ENCODE measurements at places on chromosomes 1 and 21.

DNA sequence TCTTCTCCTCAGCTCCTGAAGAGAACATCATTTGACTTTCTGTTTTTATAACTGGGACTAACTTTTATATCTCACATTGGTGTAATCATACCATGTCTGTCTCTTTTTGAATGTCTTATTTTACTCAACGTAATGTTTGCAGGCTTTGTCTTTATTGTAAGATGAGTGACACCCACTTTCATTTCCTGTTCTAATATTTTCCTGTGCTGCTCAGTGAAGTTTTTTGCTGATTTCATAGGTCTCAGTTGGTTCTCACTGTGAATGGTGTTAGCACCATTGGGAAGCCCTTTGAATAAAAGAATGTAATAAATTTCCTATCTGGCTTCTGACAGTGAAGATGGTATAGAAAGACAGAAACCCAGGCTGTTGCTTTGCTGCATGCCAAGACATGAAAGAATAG lies 84.0 kb downstream of the RAVER2 start:
- no peak for DNase-seq

DNA sequence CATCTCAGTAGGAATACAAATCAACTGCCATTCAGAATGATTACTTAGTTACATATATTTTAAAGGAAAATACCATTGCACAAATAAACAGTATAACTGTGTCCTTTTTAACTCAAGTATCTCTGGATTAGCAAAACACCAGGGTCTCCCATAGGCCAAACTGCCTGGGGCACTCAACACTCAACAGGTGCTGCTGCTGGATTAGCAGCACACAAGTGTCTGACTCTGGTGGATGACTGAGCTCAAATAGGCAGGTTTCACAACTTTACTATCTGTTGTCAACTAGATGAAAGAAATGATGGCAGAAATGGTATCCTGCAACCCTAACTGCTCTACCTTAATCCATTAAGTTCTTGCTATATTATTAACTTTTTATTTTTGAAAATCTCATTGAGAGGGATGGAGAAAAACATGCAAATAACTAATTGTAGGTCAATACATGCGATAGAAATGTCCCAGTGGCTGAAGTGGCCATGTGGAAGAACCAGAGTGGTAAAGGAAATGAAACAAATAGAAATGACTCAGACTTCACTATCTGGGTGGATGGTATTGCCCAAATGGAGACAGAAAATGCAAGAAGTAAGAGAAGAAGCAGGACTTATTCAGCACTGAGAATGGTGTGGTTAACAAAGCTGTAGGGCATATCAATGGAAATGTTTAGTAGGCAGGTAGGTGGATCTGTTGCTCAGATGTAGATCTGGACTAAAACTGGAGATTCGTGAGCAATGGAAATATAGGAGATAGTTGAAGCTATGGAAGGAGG lies 90.8 kb upstream of the CCDC190 start:
- no peak for DNase-seq

GRCh38 chr1:234613128-234613875 lies 3.3 kb upstream of the IRF2BP2 start:
- DNase-seq, result no peak

DNA sequence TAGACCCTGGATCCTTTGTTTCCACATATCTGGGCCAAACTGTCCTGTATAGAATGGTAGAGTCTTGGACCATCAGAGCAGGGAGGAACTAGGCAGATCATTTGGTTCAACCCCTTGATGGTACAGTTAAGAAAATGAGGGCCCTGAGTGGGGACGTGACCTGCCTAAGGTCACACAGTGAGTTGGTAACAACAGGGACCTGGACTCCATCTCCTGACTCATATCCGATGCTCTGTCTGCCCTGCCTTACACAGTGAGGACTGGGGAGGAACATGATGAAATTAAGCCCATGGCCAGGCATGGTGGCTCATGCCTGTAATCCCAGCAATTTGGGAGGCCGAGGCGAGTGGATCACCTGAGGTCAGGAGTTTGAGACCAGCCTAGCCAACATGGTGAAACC lies 440.2 kb downstream of the PTPRU start:
- no peak for DNase-seq

- no peak for DNase-seq
These were observed 612.2 kb downstream of the SMYD3 start for GRCh38 chr1:245894843-245895242.

DNA sequence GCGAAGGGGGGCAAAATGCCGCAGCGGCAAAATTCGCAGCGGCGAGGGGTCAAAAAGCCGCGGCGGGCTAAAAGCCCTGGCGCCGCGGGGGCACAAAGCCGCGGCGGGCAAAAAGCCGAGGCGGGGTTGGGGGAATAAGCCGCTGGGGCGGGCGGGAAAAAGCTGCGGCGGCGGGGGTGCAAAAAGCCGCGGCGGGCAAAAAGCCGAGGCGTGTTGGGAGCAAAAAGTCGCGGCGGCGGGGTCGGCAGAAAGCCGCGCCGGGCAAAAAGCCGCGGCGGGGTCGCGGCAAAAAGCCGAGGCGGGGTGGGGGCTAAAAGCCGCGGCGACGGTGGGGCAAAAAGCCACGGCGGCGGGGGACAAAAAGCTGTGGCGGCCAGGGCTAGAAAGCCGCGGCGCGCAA lies 3902.5 kb downstream of the SRGAP2C start:
- DNase-seq, result no peak

- no peak for DNase-seq
These were observed 96.6 kb downstream of the WDR4 start for GRCh38 chr21:42782723-42783242.

- DNase-seq, result no peak
These were observed 59.2 kb downstream of the CD34 start for GRCh38 chr1:207851696-207852095.

DNA sequence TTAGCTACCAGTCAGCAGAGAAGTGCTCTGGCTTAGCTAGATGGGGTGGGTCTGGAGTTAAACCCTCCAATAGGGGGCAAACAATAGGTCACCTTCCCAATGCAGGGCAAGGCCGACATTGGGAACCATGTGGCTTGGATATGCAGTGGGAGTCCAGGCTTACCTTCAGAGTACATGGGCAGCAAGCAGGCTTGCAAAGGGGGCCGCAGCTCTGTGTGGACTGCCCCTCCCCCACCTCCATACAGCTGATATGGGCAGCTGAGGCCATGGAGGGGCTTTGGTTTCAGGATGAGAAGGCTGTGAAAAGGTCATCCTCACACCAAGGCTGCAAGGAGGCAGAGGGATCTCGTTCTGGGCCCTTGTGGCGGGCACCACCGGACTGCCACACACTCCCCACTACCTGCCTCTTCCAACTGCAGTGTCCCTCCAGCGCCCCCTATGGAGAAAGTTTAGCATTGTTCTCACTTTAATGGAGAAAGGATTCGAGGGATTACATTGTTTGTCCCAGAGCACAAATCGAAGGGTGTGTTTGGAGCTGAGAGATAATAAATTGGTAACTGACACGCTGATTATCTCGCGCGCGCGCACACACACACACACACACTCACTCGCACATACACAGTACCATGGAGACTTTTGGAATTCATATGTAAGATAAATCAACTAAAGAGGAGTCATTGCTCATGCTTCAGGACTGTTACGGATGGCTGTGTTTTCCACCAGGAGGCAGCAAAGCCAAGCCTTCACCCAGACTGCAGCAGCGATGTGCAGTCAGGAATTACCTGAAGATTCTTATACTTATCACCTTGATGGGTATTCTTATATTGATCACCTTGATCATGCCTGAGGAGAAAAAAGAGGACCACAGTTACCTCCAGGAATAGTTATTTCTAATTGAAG lies 7.0 kb upstream of the SMCP start:
- no peak for DNase-seq

DNA sequence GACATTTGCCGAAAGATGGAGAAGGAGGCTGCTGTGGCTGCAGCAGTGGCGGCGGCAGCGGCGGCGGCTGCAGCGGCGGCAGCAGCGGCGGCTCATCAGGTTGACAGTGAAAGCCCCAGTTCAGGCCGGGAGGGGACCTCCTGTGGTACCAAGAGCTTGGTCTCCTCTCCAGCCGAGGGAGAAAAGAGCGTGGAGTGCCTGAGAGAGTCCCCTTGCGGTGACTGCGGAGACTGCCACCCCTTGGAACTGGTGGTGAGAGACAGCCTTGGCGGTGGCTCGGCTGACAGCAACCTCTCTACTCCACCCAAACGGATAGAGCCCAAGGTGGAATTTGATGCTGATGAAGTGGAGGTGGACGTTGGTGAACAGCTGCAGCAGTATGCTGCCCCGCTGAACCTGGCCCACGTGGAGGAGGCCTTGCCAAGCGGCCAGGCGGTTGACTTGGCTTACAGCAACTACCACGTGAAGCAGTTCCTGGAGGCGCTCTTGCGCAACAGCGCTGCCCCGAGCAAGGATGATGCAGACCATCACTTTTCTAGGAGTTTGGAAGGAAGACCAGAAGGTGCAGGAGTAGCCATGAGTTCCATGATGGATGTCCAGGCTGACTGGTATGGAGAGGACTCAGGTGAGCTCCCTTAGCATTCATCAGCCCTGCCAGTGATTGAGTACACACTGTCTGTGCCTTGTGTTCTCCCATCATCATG lies 6.3 kb downstream of the ZBTB8B start:
- no peak for DNase-seq

DNA sequence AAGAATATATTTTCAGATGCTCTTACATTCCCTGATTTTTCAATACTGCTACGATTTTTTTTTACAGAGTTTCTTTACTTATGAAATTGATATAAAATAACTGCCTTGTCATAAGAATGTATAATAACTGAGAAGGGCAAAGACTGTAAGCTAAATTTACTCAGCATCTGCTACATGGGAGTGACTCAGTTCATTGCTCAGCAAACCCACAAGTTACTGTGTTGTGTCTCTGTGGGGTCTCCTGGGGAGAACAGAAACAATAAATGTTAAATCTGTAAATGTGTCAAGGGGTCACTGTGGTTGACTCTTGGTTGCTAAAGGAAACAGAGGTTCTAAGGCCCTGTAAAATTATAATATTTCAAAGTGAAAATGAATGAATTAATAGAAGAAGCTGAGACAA lies 210.3 kb upstream of the CACYBP start:
- no peak for DNase-seq

GRCh38 chr1:54883349-54884102 lies 3.5 kb downstream of the DHCR24 start:
- DNase-seq, result no peak

DNA sequence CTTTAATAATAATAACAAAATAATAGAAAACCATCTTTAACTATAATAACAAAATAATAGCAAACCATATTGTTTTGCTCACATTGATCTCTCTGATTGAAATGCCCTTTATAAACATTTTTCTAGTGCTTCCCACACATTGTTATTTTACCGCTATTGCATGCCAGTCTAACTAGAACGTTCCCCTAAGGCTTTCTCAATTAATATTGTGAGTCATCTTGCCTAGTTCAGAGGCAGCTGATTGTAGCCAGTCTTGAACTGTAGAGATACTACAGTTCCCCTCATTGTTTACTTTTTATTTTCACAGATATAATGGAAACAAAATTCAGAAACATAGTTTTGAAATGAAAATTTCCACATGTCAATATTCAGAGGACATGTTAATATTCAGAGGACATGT lies 192.3 kb upstream of the ADGRL4 start:
- DNase-seq, result no peak

DNA sequence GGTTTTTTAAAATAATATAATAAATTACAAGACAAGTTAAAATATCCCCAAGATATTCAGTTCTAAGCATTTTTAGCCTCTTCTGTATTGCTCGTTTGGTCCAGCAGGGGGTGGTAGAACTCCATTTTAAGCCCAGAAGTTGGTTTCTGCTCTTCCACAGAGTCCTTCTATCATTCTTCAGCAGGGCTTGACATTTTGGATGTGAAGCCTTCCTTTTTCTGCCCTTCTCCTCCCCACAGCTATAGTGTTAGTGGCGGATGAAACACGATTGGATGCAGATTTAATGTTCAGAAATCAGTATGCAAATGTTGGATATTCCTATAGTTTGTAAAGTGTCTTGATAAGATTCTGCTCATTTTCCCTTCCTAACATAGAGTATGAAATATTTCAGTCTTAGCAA lies 1.4 kb downstream of the NCAM2 start:
- no peak for DNase-seq

- no peak for DNase-seq
These were observed 11.8 kb upstream of the DENND1B start for GRCh38 chr1:197787056-197787455.

GRCh38 chr1:36285443-36286101 lies 20.6 kb upstream of the SH3D21 start:
- DNase-seq, result peak; percentile 17

DNA sequence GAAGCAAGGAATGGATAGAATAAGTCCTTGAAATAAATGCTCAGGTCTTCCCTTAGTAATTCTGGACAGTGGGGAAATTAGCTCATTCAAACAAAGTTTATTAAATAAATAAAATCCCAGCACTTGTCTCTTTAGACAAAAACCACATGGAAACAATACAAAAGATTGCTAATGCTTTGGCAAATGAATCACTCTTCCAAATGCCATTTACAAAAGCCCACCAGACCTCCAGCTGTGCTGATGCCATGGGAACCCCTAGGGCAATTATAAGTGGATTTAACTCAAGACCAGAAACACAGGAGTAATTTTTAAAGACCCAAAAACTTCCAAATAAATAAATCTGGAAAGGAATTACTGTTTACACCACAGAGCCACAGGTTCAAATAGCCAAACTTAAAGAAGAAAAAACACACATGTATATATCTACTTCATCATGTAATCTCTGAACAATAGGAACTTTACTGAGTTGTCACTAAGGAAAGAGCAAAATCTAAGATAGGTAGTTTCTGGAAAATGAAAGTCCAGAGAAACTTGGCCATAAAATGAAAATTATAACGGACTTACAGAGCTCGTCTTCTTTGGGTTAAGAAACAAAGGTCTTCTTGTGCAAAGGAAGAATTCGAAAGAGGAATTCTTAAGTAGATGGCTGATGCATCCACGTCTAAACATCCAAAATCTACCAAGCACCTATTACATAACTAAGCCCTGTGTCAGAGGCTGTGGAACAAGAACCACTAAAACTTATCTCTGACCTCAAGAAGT lies 399.4 kb downstream of the SMYD3 start:
- no peak for DNase-seq

GRCh38 chr1:4830707-4831106 lies 176.3 kb downstream of the AJAP1 start:
- DNase-seq, result no peak

GRCh38 chr1:4668743-4669700 lies 14.6 kb downstream of the AJAP1 start:
- no peak for DNase-seq

GRCh38 chr1:199847021-199847420 lies 180.5 kb upstream of the NR5A2 start:
- no peak for DNase-seq

DNA sequence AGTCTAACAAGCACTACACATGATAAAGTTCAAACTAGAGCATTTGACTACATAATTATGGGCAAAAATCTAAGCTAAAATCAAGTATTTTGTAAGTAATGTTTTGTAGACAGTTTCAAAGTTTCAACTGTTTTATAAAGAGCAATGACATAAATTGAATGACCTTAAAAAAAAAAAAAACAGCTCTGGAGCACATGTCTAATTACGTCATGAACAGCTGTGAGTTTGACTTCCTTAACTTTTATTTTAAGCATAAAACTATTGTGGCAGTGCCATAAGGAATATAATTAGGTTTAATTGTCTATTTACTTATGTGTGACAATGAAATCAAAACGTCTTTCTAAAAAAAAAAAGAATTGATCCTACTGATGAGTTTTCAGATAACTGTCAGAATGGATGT lies 272.5 kb upstream of the LRRC7 start:
- DNase-seq, result no peak

- no peak for DNase-seq
These were observed 181.4 kb upstream of the L1TD1 start for GRCh38 chr1:62013264-62013663.

Data from activated CD4-positive, CD25-positive, alpha-beta regulatory T cell (primary cell).